Kidney glomerular epithelial cell (primary cell): ENCODE measurements at places on chromosomes 2 and 18.

- DNase-seq, result no peak
Observed at GRCh38 chr18:79523206-79523735, 127.5 kb downstream of the NFATC1 start.

DNA sequence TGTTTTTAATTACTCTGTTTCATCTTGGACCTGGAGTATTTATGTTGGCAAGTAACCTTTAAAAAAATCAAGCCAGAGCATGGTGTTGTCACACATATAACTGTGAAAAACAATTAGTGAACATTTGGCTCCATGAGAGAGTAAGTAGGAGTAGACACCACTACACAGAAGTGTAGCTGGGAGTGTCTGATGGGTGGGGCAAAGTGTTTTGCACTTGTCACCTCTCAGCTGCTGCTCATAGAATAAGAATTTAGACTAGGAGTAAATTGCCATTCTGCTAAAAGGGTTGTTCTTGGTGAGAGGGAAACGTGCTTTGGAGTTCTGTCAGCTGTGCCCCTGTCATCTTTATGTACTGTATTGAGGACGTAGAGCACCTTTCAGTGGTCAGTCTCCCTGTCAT lies 114.5 kb downstream of the TTC27 start:
- no peak for DNase-seq

DNA sequence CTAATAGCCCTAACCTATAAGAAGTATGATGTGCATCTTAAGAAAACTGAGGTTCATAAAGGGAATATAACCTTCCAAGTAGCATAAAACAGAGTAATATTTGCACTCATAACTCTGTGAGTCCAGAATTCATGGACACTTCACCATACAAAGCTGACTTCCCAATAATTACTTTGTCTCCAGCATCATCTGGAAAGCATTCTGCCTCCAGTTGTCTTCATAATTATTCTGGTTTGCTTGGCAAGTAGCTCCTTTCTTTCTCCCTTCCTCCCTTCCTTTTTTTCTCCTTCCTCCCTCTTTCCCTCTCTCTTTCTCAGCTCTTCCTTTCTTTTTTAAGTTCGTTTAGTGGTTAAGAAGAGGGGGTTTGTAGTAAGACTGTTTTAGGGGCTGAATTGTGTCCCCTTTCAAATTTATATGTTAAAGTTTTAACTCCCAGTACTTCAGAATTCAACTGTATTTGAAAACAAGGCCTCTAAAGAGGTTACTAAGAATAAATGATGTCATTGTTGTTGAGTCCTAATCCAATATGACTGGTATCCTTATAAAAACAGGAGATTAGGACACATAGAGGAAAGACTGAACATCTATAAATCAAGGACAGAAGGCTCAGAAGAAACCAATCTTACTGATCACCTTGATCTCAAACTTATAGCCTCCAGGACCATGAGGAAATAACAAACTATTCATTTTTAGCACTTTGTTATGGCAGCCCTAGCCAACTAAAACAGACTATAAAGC lies 28.9 kb downstream of the TFPI start:
- no peak for DNase-seq

DNA sequence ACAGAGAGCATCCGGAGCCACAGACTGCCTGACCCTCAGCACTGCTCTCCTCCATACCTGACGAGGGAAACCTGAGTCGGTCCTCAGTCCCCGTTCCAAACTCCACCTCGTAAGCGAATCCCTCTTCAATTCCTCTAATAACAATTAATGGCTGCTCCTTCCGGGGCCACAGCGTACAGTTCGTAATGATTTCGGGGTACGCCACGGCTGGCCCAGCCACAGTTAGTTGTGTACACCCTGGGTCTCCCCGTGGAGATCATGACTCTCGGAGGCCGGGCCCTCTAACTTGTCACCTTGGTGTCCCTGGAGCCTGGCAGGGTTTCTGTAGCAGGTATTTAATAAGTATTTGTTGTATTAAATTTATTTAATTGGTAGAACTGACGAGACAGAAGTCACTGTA lies 121.5 kb downstream of the EIPR1 start:
- no peak for DNase-seq

DNA sequence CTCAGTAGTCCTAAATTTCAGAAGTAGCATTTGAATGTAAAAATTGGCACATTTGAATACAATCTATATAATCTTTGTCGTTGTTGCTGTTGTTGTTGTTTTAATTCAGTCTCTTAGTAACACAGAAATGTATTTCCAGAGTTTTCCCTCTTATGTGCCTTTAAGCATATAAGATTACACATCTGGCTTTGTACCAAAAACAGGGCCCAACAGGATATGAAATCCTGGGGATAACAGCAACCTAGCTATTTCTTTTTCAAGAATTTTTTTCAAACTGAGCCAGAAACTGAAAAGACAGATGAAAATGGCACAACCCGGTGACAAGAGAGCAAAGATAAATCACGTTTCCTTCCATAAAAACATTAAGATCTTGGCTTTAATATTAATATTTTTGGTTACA lies 906.7 kb downstream of the NRXN1 start:
- DNase-seq, result no peak

DNA sequence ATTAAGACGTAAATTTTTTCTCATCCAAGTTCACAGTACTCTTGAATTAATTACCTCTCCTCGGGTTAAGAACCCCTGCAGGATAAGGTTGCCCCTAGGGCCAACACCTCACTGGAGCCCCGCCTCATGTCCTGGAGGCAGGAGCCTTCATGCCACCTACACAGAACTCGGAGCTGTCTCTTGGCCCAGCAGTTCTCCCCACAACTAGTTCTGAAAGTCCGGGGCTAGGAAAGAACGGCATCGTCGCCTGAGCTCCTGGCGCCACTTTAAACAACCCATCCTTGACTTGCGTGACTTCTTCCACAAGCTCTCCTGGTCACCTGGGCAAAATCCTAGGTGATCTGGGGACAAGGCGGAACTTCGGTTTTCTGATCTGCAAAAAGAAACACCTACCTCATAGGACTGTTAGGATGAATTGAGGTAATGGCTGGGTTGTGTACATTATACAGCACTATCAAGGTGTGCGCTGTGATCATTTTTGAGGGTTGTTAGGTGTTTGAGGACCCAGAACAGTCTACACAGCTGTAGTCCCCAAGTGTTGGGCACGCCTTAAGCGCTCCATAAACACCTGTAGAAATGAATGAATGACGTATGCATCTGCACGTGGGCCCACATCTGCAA lies 641 bp upstream of the ITGA6 start:
- no peak for DNase-seq

- DNase-seq, result peak; percentile 45
Observed at GRCh38 chr2:230411570-230412370, 4.2 kb upstream of the SP100 start.

DNA sequence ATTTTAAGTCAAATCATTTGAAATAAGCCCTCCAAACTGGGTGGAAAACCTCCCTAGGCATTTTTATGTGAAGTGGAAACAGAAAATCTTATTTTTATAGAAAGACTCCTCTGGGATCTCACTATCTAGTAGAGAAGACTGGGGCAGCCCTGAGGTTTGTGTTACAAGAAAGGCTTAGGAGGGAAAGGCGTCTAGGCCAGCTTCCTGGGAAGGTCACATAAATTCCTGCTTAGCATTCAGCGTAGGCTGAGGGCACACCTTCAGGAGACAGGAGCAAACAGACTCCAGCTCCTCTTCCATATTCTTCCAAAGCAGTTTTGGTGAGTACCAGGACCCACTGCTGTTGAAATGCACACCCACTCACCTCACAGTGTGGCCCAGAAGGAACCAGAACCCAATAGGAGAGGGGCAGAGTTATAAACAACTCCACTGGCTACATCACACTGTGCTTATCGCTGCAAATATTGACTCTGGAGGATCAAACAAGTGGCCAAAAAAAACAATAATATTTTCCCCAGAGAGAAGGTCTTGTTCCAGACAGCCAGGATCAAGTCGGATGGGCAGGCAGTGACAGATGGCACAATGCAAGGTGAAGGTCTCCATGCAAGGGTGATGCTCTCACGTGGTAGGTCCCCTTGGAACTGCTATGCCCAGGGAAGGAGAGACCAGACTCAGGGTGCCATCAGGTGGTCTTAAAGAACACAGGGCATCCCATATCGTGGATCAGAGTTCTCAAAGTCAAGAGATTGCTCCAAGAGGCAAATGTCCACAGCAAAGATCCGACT lies 17.7 kb upstream of the IGFBP2 start:
- DNase-seq, result no peak

DNA sequence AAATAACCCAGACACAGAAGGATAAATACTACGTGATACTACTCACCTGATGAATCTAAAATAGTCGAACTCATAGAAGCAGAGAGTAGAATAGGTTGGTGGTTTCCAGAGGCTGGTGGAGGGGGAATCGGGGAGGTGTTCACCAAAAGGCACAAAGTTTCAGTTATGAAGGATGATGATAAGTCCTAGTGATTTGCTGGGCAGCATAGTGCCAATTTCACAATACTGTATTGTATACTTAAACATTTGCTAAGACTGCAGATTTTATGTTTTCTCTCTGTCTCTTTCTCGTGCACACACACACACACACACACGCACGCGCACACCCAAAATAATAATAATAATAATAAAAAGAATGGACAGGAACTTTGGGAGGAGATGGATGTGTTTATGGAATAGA lies 220.3 kb upstream of the EPAS1 start:
- no peak for DNase-seq

DNA sequence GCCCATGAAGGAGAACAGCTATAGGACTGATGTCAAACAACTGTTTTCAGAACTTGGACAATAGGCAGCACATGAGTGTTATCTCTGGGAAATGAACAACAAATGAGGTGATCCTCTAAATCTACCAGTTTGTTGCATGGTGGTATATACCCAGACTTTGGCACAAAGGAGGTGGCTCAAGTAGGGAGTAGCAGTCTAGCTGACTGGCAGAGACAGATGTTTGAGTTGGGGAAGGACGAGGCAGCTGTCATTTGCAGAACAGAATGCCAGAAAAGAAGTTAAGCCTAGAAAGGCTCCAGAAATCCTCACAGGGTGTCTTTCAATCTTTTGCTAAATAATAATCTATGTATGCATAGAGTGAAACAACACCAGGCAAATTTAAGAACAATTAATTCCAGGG lies 47.4 kb downstream of the RPE start:
- no peak for DNase-seq

- DNase-seq, result peak; percentile 73
Observed at GRCh38 chr2:241775223-241776177, 1.1 kb upstream of the GAL3ST2 start.

DNA sequence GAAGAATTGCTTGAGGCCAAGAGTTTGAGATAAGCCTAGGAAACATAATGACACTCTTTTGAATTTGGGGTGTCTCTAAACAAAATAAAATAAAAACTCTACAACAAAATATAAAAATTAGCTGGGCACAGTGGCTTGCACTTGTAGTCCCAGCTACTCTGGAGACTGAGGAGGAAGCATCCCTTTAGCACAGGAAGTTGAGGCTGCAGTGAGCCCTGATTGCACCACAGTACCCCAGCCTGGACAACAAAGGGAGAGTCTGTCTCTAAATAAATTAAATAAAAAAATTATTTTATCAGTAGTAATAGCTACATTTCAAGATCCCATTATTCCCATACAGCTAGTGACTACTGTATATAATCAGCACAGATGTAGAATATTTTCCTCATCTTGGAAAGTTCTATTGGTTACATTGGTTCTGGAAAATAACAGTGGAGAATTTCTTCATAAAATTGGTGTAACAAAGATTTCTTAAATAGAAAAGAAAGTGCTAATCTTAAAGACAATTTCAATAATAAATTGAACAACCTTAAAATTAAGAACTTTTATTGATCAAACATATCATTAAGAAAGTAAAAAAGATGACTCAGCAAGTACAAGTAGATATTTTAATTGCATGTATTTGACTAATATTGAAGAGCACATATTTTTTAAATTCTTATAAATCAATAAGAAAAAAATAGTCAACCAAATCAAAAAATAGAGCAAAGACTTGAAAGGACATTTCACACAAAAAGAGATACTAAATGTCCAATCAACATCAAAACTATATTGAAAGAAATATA lies 90.4 kb upstream of the KYNU start:
- DNase-seq, result no peak

GRCh38 chr2:47688561-47688960 lies 94.4 kb upstream of the MSH6 start:
- DNase-seq, result no peak

DNA sequence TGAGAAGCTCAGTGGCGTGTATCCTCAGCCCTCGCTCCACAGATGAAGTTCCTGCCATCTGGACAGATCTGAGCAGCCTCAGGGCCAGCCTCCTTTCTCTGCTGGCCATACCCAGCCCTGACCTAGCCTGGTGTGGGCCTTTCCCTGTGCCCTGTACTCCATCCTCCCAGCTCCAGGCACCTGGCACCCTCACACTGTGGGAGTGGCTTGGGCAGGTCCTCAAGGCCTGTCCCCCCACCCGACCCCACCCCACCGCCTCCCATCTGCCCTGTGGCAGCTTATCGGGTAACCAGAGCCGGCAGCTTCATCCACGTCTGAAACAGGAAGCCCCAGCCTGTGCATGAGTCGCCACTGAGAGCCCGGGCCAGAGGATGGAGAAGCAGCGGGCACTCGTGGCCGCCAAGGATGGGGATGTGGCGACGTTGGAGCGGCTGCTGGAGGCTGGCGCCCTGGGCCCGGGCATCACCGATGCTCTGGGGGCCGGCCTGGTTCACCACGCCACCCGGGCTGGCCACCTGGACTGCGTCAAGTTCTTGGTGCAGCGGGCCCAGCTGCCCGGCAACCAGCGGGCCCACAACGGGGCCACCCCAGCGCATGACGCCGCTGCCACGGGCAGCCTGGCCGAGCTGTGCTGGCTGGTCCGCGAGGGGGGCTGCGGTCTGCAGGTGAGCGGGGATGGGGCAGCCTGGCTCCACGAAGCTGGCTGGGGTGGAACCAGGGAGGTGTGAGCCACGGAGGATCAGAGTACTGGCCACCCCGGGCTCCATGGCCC lies at the start of gene ESPNL:
Gene ESPNL (plus strand): TSS at position 292 of the 772 bp plus-strand sequence. CDS start 80 bp downstream, at position 372.
- no peak for DNase-seq

DNA sequence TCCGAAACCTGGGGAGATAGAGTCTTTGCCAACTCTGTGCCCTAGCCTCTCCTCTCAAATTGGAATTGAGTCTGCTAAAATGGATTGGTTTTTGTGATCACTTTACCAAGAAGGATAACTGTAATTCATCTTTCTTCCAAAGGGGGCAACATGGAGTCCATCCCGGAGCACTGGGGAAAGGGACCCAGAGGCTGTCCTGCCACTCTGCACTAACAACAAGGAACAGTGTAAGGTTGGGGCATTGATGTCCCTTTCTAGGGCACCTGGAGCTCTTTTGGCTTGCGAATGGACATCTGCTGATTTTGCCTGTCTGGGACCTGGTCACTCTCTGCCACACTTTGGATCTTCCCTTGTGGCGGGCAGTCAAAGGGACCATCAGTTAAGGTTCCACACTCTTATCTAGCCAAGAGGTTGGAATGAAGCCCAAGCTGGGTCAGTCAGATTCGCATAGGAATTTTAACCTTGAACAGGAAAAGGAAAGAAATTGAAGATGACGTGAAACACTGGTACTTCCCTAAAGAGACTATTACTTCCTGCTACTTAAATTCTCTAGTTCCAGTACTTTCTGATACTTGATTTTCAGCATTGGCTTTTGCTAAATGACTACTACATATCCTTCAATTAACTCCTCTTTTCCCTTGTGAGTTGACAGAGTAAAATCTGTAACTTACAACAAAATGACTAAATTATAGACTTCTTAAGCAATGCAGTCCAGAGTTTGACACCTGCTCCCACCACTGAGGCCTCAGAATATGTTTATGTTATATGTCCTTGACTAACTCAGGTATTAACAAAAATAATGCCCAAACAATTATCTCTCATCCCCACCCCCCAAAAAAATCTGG lies 64.7 kb upstream of the KLF7 start:
- DNase-seq, result no peak

GRCh38 chr2:97673915-97674283 lies 4.4 kb downstream of the C2orf92 start:
- no peak for DNase-seq

- no peak for DNase-seq
Observed at GRCh38 chr2:240720686-240721595, 29.3 kb downstream of the AQP12A start.
